Stimulated activated CD4-positive, alpha-beta T cell treated with anti-CD3 and anti-CD28 coated beads, Interleukin-4, amount 100 ng/mL, for 1 hour (primary cell): ENCODE measurements at places on chromosomes 5 and 9.

DNA sequence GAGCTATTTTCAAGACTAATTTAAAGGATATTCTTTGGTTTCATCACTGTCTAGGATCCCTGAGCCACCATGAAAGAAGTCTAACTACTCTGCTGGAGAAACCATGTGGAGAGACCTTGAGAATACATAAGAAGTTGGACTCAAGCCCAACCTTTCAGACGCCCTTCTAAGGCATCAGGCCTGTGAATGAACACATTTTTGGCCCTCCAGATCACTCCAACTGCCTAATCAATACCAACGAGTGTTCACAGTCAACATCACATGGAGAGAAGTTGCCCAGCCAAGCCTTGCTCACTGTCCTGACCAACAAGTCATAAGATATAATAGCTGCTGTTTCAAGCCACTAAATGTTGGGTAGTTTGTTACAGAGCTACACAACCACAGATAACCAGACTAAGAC, 100.7 kb downstream of the EPB41L4A start:
- DNase-seq, result no peak

DNA sequence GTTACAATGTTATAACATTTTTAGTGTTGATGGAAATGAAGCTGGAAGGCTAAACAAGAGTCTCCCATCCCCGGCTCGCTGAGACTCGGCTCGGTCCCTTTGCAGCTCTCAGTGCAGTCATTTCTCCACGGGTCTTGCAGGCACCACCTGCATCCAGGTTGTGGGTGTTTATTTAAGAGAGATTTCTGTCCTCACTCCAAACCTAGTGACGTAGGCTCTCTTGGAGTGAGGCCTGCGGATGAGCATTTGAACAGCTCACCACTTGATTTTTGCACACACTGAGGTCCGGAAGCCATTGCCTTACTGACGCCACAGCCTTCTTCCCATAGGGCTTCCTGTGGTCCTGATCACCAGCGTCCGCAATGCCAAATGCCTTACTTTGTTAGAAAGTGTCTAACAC, 197.7 kb upstream of the OTULINL start:
- no peak for DNase-seq

GRCh38 chr9:13879981-13880380, 434.0 kb downstream of the NFIB start:
- DNase-seq, result no peak

- DNase-seq, result no peak
Observed at GRCh38 chr5:909086-909485, 16.4 kb downstream of the TRIP13 start.

GRCh38 chr5:172004824-172005237, 1.6 kb downstream of the FBXW11 start:
- no peak for DNase-seq

DNA sequence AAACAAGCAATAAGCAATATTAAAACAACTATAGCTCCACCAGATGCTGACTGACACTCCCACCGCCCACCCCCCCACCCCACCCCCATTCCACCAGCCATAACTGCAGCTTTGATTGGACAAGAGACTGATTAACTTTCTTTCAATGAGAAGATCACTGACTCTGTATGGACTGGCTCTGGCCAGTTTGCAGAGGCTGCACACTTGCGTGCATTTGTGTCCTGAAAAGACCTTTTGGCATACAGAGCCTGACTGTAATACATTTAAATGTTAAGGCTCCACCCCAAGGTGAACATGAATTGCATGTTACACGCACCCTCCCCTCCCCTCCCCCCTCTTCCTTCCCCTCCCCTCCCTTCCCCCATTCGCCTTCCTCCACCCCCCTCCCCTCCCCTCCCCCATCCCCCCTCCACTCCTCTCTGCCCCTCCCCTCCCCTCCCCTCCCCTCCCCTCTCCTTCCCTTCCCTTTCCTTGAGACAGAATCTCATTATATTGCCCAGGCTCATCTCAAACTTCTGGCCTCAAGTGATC, 31.1 kb downstream of the FGD3 start:
- DNase-seq, result no peak

- no peak for DNase-seq
Observed at GRCh38 chr5:72599065-72599433, 91.8 kb upstream of the ZNF366 start.

GRCh38 chr9:137366891-137367381, 56.0 kb downstream of the EXD3 start:
- DNase-seq, result no peak
